ENCODE measurements at places on chromosomes 1 and 21.

- no peak for DNase-seq
Measured at GRCh38 chr21:43333298-43334062, 93.5 kb downstream of the SIK1 start.

DNA sequence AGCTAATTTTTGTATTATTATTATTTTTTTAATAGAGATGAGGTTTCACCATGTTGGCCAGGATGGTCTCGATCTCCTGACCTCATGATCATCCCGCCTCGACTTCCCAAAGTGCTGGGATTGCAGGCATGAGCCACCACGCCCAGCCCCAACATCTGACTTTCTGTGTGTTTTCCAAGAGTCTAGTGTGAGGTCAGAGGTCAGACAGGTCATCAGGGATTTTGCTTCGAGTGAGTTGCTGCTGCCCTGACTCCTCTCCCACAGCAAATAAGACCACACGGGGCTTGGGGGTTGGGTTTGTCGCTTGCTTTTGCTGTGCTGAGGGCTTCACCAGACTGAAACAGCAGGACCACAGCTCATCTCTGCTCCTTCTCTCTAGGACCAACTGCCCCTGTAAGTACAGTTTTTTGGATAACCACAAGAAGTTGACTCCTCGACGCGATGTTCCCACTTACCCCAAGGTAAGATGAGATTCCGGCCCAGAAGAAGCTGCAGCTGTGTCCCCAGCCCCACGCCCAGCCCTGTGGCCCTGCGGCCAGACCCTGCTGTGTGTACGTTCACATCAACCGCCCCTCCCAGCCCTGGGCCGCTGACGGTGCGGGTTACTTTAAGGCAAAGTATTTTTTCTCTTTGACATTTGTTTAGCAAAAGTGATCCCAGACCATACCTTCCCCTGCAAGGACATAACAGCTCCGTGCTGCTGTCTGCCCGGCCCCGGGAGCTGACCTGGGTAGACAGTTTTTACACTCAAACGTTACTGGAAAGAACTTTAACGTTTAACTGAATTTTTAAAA lies 97.5 kb downstream of the PDE9A start:
- no peak for DNase-seq

GRCh38 chr1:85463731-85464496 lies 1.0 kb downstream of the DDAH1 start:
- DNase-seq, result no peak

DNA sequence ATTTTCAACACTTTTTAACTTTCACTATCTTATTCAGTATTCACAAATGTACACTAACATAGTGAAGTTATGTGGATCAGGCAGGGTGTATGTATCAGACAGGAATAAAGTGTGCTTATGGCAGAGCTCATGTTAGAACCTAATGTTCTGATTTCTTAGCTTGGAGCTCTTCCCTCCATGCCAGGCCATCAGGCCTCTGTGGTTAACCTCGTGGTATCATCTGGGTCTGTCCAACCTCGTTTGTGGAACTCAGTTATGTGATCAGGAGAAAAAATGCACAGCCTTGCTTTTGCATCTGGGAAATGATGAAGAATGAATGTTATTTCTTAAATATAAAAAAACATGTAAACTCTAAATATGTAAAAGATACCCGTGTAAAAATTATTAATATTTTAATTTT lies 86.9 kb downstream of the MPZL1 start:
- DNase-seq, result no peak

- no peak for DNase-seq
Measured at GRCh38 chr1:66607458-66607857, 73.5 kb downstream of the SGIP1 start.

DNA sequence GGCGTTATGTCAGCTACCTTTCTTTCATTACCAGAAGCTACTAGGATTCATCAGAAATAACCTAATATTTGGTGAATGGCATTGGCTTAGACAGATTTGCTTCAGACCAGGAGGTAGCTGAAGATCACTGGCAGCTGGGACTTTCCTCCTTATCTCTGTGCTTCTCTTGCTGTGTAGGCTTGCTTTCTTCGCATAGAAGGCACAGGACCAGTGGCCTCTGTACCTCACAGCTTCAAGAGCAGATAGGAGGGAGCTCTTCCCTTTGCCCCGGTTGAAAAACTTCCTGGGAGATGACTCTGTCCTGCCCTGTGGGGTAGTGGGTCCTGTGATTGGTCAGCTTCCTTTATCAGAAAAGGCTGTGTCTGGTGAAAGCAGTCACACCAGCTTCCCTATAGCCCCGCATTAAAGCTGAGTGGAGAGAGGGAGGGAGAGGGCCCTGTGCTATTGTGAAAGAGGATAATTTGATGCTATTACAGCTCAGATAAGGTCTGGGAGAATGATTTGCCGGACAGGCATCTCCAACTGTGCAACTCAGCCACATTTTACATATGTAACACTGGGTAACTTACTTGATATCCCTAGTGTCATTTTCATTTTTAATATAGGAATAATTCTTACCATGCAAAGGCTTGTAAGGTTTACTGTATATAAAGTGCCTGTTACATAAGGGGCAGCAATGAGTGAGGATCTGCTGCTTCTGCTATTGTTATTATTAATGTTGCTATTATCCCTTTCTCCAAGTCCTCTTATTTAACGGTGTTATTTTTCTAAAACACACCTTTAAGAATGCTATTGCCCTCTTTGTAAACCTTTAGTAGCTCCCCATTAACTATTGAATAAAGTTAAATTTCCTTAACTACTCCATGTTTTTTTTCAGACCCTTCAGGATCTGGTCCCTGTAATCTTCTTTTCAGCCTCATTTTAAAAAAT lies 31.6 kb downstream of the OSBPL9 start:
- DNase-seq, result no peak

DNA sequence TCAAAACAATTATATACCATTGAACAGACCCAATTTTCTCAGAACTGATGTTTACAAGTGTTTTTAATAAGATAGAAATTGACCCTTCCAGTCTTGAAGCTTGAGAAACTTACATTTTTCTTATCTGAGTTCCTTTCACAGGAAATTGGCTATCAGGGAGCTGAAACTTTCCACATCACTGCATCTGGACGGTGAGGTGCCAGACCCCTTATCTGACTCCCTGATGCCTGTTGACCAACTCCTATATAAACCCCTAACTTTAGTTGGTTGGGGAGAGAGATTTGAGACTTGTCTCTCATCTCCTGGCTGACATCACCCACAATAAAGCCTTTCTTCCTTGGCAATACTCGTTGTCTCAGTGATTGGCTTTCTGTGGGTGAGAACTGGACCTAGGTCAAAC lies 31.4 kb downstream of the LACTBL1 start:
- no peak for DNase-seq

- no peak for DNase-seq
Measured at GRCh38 chr1:56970280-56970679, 4.5 kb upstream of the C8B start.

- no peak for DNase-seq
Measured at GRCh38 chr1:119794876-119795240, 16.4 kb downstream of the REG4 start.

DNA sequence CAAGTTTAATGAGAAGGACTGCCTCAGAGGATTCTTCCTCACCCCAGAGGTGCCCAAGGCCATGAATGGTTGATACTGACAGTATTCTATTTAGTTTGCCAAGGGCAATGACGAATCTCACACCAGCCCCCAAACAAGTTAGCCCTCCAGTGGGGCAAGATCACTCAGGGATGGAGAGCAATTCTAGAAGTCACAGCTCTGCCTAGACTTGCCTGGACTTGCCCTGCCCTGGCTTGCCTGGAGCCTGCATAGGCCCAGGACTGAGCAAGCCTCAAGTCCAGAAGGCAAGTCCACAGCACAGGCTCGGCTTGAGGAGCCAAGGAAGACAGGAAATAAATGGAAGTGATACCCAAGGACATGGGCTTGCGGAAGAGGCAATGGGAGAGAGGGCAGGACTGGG lies 39.5 kb upstream of the RGS16 start:
- DNase-seq, result no peak

GRCh38 chr1:8598783-8599182 lies 218.7 kb downstream of the RERE start:
- DNase-seq, result no peak

- no peak for DNase-seq
Measured at GRCh38 chr1:165917166-165917565, 89.8 kb downstream of the UCK2 start.

GRCh38 chr1:46131712-46132528 lies 509 bp downstream of the PIK3R3 start:
- no peak for DNase-seq

DNA sequence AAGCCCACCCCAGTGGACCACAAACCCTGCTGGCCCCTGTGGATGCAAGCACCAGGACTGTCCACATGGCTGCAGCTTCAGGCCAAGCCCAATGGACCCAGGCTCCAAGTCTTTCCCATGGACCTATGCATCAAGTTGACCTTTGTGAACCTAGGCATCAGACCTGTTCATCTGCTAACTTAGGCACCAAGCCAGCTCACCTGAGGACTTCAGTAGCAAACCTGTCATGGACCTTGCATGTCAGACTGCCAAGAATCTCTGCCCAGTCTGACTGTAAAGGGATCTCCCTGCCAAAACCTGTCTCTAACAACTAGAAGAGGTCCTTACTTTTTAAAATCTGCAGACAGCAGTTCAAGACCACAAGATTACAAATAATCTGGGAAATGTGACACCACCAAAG lies 37.8 kb downstream of the FMO3 start:
- DNase-seq, result no peak

- no peak for DNase-seq
Measured at GRCh38 chr1:31984419-31985347, 29.0 kb upstream of the KHDRBS1 start.

GRCh38 chr1:231161667-231162296 lies at the start of gene TRIM67:
Gene TRIM67 (plus strand): TSS chr1:231162058. CDS start chr1:231162970, 912 bp downstream.
- no peak for DNase-seq

DNA sequence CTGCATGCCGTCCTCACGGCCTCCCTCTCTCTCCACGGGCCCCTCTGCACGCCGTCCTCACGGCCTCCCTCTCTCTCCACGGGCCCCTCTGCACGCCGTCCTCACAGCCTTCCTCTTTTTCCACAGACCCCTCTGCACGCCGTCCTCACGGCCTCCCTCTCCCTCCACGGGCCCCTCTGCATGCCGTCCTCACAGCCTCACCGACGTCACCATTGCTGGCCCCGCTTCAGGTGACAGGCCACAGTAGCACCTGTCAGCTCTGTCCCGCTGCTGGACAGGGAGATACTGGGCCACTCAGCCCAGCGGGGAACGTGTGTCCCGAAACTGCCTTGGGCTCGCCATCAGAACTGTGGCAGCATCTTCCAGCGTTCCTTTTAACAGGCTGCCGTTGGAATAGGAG lies 82.8 kb upstream of the COL6A1 start:
- DNase-seq, result no peak

DNA sequence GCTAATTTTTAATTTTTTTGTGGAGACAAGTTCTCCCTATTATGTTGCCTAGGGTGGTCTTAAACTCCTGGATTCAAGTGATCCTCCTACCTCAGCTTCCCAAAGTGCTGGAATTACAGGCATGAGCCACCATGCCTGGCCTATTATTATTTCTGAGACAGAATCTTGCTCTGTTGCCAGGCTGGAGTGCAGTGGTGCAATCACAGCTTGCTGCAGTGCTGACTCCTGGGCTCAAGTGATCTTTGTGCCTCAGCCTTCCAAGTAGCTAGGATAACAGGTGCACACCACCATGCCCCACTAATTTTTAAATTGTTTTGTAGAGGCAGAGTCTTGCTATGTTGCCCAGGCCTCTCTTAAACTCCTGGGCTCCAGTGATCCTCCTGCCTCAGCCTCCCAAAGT lies 196.3 kb downstream of the CAMTA1 start:
- DNase-seq, result no peak

GRCh38 chr1:24483441-24483840 lies 19.2 kb upstream of the RCAN3 start:
- DNase-seq, result no peak

GRCh38 chr1:161864577-161864976 lies 98.5 kb downstream of the ATF6 start:
- DNase-seq, result no peak

DNA sequence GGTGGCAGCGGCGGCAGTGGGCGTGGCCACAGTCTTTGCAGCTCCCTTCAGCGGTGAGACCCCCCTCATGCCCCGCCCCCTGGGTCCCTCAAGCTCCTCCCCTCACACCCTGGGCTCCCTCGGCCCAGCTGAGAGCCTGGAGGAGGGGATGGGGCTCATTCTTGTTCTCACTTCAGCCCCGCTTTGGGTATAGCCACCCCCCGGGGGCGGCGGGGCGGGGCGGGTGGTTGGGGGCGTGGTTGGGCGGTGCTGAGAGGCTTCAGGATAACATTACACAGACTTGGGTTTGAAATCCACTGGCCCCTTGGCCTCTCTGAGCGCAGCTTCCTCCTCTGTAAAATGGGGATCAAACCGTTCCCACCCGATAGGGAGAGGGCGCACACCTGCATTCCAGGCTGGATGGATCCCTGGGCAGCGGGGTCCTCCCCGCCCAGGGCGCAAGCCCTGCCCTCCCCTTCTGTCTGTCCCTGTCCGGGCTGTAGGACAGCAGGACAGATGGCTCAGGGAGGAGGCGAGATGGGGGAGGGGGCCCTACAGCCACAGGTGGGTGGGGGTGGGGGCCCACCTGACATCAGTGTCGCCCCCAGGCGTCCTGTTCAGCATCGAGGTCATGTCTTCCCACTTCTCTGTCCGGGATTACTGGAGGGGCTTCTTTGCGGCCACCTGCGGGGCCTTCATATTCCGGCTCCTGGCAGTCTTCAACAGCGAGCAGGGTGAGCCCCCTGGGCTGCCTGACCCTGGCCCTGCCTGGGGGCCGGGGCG lies 5.1 kb downstream of the CLCNKA start:
- no peak for DNase-seq

GRCh38 chr1:153776352-153776751 lies 1.1 kb downstream of the SLC27A3 start:
- DNase-seq, result no peak

DNA sequence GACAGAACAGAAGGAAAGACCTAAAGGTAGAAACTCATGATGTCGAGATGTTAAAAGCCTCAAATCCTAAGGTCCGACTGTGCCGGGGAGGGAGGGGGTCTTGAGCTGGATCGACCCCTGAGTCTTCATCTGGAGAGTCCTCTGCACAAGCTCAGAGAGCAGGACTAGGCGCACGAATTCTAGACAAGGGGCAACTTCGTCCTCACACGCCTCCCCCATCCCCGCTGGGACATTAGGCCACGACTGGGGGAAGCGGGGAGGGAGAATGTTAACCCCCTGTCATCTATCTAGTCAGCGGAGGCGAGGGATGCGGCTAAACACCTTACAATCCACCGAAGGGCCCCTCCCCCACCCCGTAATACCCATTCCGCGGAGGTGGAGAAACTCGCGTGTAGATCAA lies 94.7 kb downstream of the PRKAB2 start:
- no peak for DNase-seq
